ENCODE measurements at places on chromosomes 13 and 19. TPM values are rescaled to one million over a fixed set of nuclear protein-coding genes. Genes with fewer than 3 reads are reported as not detected.

Gene SLC25A15
- total RNA-seq: 15.5 TPM

Gene WDR18
- total RNA-seq: 77.8 TPM

DNA sequence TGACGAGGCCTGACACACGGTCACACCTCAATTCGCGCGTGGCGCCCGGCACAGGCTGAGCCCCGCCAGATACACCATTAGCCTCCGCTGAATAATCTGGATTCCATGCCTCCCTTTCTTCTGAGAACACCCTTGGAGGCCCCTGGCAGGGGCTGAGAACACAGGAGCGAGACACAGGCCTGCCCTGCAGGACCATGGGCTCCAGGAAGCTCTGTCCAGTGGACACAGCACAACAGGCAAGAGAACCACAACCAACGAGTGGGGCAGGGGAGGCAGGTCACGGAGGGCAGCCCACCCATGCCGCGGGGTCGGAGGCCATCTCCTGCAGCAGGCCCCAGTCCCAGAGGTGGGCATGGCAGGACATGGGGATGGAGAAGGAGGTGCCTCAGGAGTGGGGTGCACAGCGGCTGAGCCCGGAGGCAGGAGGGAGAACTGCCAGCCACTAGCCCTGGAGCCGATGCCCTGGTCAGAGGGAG, 75.8 kb upstream of the C13orf46 start:
- peaks cover 73% of the 10 kb centered on the region for H3K4me1 ChIP-seq
- H3K4me3 ChIP-seq: no peak overlapping the region
- H3K27ac ChIP-seq: peak overlapping the region; percentile 86
- peaks cover 15% of the 10 kb centered on the region for H3K36me3 ChIP-seq

Gene LILRB5
- not detected for total RNA-seq

- no peak overlapping the region for H3K4me3 ChIP-seq
- H3K36me3 ChIP-seq: peaks cover 24% of the 10 kb centered on the region
- no peak overlapping the region for H3K27ac ChIP-seq
- no peak for DNase-seq
These were observed 202.1 kb downstream of the TBC1D4 start for GRCh38 chr13:75279834-75280369.

- DNase-seq: no peak
- no peaks in the 10 kb centered on the region for H3K27me3 ChIP-seq
- no peaks in the 10 kb centered on the region for H3K36me3 ChIP-seq
These were observed 135.8 kb downstream of the SHISA2 start for GRCh38 chr13:25915840-25916518.

Gene PPM1N
- total RNA-seq: 2.5 TPM

- H3K4me3 ChIP-seq: no peak overlapping the region
- no peaks in the 10 kb centered on the region for H3K27me3 ChIP-seq
- H3K27ac ChIP-seq: no peak overlapping the region
- no peak for DNase-seq
- peaks cover 15% of the 10 kb centered on the region for H3K4me1 ChIP-seq
- no peaks in the 10 kb centered on the region for H3K36me3 ChIP-seq
These were observed 27.6 kb downstream of the CSNK1G2 start for GRCh38 chr19:1968279-1969175.

- H3K4me1 ChIP-seq: peaks cover 35% of the 10 kb centered on the region
- H3K27me3 ChIP-seq: no peaks in the 10 kb centered on the region
- no peak overlapping the region for H3K27ac ChIP-seq
- H3K4me3 ChIP-seq: no peak overlapping the region
- H3K36me3 ChIP-seq: no peaks in the 10 kb centered on the region
- peak; percentile 62 for DNase-seq
These were observed 1.7 kb downstream of the CLC start for GRCh38 chr19:39736088-39736487.

Gene GPR183
- 38.8 TPM for total RNA-seq

Gene RNF225
- total RNA-seq: not detected

DNA sequence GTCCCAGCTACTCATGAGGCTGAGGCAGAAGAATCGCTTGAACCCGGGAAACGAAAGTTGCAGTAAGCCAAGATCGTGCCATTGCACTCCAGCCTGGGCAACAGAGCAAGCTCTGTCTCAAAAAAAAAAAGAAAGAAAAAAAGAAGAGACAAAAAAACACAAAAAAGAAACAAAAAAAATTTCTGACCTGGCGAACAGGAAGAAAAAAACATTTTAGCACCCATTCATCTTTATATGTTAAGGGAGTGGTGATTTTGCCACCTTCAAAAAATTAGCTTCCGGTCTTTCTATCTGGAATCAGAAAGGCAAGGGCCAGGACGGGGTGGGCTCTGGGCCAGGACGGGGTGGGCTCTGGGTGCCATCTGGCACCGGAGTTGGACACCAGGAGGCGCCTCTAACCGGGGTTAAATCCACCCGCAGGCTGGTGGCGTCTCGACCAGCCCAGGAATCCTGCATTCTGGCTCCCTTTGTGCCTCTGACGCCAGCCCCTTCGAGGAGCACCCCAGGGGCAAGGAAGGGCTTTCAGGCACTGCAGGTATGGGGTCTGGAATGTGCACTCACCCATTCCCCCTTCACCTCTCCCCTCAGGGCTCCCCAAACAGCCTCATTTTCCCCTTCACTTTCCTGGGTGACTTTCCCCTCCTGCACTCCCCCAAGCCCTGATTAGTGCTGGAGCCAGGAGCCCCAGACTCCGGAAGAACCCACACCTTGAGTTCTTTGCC, 10.4 kb upstream of the ZSWIM4 start:
- peaks cover 55% of the 10 kb centered on the region for H3K4me1 ChIP-seq
- peak; percentile 87 for DNase-seq
- H3K27me3 ChIP-seq: no peaks in the 10 kb centered on the region
- H3K4me3 ChIP-seq: peak overlapping the region; percentile 54
- peak overlapping the region; percentile 59 for H3K27ac ChIP-seq

DNA sequence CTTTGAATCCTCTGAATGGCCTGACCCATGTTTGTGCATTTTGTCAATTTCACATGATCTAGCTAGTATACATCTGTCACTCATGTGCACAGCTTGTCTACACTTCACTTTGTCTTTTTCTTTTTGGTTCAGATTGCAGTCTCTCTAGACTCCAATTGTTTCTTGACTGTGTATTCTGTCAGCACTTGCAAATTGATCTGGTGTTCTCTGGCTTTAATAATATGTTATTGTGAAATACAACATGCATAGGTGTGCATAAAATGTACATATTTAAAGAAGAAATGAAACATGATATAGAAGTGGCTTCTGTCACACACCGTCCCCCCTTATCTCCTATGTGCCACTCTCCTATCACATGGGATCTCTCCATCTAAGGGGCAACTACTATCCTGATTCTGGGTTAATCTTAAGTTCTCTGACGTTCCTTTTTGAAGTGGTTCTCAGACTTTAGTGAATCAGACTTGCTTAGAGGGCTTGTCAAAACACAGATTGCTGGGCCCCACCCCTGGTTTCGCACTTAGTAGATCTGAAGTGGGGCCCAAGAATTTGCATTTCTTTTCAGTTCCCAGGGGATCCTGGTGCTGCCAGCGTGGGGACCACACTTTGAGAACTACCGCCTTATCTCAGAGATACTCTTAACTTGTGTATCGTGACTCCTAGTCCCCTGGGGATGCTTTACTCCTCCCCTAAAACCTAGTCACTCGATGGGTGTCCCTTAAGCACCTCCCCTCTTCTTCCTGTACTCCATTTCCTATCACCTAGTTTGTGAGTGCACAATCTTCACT, 5.8 kb downstream of the KRTDAP start:
- no peak overlapping the region for H3K27ac ChIP-seq
- no peaks in the 10 kb centered on the region for H3K36me3 ChIP-seq
- H3K27me3 ChIP-seq: no peaks in the 10 kb centered on the region
- H3K4me1 ChIP-seq: peaks cover 6% of the 10 kb centered on the region
- no peak overlapping the region for H3K4me3 ChIP-seq

- H3K27me3 ChIP-seq: peaks cover 46% of the 10 kb centered on the region
- H3K4me3 ChIP-seq: no peak overlapping the region
- no peaks in the 10 kb centered on the region for H3K36me3 ChIP-seq
- peaks cover 5% of the 10 kb centered on the region for H3K4me1 ChIP-seq
- no peak overlapping the region for H3K27ac ChIP-seq
- DNase-seq: no peak
These were observed 362 bp downstream of the WTIP start for GRCh38 chr19:34481861-34482379.

DNA sequence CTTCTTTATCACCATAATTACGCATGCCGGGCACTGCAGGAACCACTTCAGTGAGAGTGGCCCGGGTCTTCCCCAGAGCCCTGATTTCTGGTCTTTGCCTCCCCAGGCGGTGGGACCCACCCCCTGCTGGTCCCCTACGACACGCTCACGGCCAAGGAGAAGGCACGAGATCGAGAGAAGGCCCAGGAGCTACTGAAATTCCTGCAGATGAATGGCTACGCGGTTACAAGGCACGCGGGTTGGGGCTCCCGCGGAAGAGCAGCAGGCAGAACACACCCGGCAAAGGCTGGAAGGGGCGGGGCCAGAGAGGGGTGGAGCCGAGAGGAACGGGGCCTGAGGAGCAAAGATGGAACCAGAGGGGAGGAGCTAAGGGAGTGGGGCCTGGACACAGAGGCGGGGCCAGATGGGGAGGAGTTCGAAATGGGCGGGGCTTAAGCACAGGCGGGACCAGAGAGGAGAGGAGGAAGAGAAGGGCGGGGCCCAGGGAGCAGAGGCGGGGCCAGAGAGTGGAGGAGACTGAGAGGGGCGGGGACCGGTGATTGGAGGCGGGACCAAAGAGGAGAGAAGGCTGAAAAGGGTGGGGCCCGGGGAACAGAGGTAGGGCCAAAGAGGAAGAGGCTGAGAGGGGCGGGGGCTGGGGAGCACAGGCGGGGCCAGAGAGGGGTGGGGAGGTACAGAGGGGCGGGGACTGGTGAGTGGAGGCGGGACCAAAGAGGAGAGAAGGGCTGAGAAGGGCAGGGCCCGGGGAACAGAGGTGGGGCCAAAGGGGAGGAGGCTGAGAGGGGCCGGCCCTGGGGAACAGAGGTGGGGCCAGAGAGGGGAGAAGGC, 73.4 kb downstream of the RYR1 start:
- peak; percentile 93 for DNase-seq
- no peak overlapping the region for H3K4me3 ChIP-seq
- H3K4me1 ChIP-seq: peaks cover 6% of the 10 kb centered on the region
- no peaks in the 10 kb centered on the region for H3K27me3 ChIP-seq
- no peak overlapping the region for H3K27ac ChIP-seq
